ENCODE measurements at places on chromosomes 13 and 19.

GRCh38 chr13:48505597-48506091 lies 27.2 kb downstream of the RCBTB2 start:
- DNase-seq, result peak; percentile 48

DNA sequence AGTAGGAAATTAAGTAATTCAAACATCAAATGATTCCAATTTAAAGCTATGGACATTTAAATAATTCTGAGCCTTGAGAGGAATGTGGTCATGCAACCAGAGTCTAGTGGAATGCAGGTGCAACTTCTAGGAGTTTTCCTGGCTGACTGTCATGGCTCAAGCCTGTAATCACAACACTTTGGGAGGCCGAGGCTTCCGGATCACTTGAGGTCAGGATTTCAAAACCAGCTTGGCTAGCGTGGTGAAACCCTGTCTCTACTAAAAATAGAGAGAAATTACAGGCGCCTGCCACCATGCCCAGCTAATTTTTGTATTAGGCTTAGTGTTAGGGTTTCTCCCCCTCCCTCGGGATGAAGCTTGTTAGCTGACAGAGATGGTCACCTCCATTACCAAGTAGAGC lies 6.4 kb downstream of the ZNF808 start:
- no peak for DNase-seq

DNA sequence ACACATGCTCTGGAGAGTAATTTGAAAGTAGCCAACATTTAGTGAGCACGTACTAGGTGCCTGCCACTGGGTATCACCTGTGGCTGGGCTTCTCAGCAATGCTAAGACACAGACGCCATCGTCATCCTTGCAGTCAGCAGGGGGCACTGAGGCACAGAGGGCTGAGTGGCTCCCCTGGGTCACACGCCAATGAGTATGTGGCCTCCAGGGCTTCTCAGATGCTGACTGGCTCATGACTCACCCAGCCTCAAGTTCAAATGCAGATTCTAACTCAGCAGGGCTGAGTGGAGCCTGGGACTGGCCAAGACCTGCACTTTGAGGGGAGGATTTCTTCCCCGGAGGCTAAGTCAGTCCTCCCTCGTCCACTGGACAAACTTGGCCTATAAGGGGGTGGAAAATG lies 115.1 kb upstream of the CACNA1A start:
- peak; percentile 92 for DNase-seq

GRCh38 chr19:47243364-47243775 lies 12.4 kb upstream of the BBC3 start:
- no peak for DNase-seq

DNA sequence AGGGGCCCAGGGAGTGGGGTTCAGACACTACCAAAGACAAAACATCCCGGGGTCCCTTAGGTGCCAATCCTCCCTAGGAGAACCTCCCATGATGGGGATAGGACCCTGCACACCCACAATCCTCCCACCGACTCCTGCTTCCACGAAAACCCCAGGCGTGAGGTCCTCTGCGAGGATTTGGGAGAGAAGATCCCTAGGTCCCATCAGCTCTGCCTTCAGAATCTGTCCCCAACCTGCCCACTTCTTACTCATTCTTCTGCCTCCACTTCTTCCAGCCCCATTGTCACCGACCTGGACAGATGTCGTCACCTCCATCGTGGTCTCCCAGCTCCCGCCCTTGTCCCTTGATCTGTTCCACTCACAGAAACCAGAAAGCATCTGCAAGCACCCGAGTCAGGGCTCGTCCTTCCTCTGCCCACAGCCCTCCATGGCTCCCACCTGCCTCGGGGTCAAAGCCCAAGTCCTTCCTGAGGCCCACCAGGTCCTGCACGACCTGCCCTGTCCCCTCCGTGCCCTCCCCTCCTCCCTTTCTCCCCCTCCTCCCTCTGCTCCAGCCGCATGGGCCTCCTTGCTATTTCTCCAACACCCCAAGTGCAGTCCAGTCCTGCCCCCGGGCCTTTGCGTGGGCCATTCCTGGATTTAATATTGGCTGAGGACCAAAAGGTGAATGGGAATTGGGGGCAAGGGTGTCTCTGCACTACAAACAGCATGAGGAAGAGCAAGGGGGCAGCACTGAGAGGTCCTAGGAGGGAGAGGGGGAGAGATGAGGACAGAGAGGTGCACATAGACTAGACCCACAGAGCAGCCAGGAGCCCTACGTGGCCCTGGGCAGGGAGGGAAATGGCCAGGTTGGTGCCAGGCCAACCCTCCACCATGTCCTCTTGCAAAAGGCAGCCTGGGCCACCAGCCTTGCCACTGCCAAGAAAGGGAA lies 51.3 kb downstream of the PTPRS start:
- DNase-seq, result no peak

- peak; percentile 15 for DNase-seq
Observed at GRCh38 chr13:21625366-21625765, 21.4 kb upstream of the MICU2 start.

Measured in fibroblast of skin of right biceps (primary cell).